Thoracic aorta (tissue), 2 donors: ENCODE measurements at places on chromosomes 12 and 14.

DNA sequence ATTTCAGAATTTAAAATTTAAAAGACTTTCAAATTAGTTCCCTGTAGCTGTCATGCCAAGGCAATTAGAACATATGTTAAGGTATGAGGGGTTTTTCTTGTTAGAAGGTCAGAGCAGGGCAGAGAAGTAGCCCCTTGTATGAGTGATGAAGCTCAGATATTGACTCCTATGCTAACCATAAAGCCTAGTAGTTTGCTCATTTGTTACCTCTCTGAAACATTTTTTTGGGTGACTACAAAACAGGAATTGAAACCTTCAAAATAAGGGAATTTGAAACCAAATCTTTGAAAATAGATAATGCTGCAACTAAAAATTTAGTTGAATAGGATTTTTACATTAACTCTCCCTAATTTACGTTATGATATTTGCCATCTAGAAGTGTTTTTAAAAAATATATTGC, 333.5 kb downstream of the NAV3 start:
- no peak for DNase-seq

- no peak for DNase-seq
These were observed 35.8 kb downstream of the SUSD6 start for GRCh38 chr14:69647213-69647612.

- DNase-seq: no peak
These were observed 18.5 kb upstream of the FKBP4 start for GRCh38 chr12:2776129-2776806.

DNA sequence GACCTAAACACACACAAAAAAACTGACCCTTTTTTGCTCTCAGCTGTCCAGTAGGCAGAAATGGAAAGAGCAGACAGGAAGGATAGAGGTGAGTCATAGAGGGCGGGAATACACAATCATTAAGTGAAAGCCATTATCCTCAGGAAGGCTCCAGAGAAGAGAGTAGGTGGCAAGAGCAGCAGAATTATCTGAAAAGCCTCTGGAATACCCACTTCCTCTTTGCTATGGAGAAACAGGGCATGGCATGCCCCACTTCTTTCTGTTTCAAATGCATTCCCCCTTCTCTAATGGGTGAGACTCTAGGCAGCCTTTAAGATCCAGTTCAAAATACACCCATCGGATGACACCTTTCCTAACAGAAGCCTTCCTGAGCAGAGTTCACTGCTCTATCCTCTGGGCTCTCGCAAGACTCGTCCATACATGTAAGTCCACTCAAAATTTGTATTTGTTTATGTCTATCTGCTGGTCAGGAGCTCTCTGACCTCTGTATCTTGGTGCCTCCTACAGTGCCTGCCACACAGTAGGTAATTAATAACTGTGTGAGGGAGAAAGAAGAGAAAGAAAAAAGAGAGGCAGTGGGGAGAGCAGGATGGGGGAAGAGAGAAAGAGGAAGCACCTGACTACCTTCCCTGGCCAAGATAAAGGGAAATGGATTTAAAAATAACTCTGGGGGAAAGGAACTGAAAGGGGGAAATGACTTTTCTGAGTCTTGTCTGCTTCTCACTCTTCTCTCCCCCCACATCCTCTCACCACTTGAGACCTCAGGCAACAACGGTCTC, 8.5 kb downstream of the KLHL33 start:
- DNase-seq: no peak

DNA sequence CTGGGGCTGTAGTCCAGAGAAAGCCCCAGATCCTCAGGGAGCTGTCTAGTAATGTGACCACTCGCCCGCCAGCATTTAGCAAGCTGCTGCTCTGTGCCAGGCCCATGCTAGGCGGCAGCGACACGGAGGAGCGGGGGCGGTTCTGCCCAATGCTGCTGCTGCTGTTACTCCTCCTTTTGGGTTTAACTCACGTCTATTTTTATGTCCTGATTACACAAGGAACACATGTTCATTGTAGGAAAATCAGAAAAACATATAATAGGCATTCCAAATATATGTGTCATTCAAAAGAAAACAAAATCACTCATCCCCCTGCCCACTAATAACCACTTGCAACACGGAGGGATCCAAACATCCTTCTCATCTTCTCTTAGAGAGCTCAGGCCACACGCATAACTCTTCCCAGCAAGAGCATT, 30.4 kb downstream of the CCDC92 start:
- DNase-seq: no peak

GRCh38 chr12:124993626-124994436, at the start of gene BRI3BP:
BRI3BP (plus strand) TSS chr12:124993645; CDS start chr12:124993791, 146 bp downstream.
- DNase-seq: no peak

DNA sequence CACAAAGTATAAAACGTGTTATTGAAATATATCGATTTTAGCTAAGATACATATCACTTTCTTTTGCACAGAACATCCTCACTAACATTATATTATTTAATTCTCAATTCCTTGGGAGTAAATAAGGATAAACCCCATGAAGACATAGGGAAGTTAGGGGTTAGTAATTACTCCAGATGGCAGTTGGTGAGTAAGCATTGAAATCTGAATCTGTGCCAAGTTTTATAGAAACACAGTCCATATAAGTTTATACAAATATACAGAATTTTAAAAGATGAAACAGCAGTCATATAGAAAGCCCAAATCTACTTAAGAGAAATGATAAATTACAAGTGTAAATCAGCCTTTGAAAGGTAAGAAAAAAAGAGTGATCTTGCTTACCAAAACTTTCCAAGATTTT, 200.4 kb upstream of the SYT10 start:
- no peak for DNase-seq

DNA sequence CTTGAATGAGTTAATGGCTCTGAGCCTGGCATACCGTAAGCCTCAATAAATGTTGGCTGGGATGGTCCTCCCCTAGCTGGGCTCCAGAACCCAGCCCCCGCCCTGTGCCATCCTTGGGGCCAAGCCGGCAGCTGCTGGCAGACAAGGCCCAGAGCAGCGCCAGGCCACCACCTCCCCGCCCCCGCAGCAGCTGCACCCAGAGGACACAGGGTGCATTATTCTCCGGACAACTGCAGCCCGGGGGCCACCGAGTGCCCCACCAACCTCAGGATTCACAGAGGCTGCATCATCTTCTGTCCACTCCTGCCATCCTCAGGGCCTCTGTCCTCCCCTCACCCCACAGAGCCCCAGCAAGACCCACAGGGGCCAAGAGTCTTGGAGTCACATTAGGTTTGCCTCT, 92.7 kb downstream of the NCOR2 start:
- no peak for DNase-seq

DNA sequence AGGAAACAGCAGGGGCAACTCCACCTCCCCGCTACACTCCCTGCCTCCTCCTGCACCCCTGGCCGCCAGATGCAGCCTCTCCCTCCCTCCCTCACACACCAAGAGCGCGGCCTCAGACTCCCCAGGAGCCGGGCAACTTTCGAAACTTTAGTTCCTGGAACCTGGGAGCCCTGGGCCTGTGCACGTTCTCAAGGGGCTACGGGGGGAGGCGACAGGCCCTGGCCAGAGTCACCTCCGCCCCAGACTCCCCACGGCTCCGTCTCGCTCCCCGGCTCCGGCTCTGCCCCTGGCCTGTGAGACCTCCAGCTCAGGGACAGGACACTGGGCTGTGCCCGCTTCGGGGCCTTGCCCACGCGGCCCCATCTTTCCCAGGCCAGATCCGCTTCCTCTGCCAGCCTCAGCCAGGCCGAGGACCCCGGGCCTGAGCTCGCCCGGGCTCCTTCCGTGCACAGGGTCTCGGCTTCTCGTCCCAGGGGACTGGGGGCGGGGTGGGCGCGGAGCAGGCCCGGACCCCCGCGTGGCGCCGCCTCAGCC, 5.5 kb downstream of the AMN start:
- no peak for DNase-seq

GRCh38 chr12:49491823-49492222, 47.0 kb upstream of the KCNH3 start:
- DNase-seq: no peak

- DNase-seq: no peak
These were observed 626.1 kb upstream of the NOVA1 start for GRCh38 chr14:27223906-27224305.

GRCh38 chr12:51863933-51864832, 15.7 kb upstream of the FIGNL2 start:
- no peak for DNase-seq

DNA sequence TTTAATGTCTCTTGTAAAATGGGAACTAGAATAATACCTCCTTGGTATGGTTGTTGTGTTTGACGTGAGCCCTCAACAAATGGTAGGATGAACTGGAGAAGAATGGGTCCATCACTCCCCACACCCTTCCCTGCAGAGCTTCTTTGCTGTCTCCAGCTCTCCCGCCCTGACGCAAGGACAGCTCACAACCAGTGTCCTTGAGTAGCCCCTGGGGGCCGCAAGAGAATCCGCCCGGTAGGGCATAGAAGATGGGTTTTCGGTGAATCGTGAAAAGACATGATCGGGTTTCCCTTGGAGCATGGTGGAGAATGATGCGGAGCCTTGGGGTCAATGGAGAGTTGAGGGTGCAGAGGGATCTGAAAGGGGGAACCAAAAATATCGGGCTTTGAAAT, 6.1 kb upstream of the PAX9 start:
- no peak for DNase-seq

DNA sequence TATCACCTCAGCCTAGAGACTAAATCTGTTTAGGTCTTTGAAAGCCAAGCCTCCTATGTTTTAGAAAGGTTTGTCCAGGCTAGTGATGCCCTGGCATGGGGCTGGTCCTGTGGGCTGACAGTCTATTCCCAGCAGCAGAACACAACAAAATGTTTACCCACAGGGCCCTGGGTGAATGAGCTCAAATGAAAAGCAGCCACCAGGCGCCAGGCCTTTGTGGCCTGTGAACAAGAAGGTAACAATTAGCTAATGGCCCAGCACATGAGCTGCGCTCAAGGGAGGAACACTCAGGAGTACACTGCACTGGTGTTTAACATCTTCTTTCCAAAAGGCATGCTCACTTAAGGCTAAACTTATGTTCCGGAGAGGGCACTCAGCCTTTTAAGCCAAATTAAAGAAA, 202.2 kb downstream of the MON2 start:
- DNase-seq: no peak

- DNase-seq: no peak
These were observed 199.6 kb downstream of the BCL11B start for GRCh38 chr14:99072433-99072832.

- no peak for DNase-seq
These were observed 17.3 kb downstream of the TTC8 start for GRCh38 chr14:88841741-88842140.

DNA sequence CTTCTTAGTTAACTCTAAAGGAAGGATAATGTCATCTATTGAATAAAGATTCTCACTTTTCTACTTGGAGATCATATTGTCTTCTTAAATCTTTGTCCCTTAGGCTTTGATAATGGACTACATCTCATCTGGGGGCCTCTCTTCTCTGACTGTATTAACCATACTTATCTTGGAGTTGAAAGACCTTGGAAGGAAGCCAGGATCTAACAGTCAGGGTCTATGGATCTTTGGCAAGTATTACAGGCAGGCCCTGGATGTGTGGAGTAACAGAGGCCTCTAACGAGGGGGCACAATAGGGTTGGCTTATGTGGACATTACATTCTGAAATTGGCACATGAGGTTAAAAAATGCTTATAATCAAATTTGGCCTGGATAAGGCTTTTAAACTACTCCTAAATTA, 513.8 kb downstream of the NRXN3 start:
- DNase-seq: no peak
